ENCODE measurements at places on chromosomes 7 and 10.
A peak's percentile ranks its signal among the peaks of the same experiment; 100 is the strongest.

DNA sequence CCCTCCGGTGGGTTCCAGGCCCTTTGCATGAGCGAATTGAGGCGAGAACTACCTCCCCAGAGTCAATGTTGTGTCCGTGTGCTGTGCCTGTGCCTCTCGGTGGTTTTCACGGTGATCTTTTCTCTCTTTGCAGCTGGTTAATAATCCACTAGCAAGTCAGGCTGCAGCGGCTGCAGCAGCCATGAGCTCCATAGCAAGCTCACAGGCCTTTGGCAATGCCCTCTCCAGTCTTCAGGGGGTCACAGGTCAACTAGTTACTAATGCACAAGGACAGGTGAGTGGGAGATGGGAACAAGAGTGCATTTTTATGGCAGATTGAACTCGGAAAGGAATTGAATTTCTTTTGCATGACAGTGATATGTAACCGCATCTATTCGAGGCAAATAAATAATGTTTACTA lies 159.7 kb upstream of the YAE1 start:
- DNase-seq, result no peak

- no peak for DNase-seq
These were observed 3.2 kb downstream of the OPN4 start for GRCh38 chr10:86657396-86658011.

GRCh38 chr10:75345738-75346137 lies 55.8 kb downstream of the ZNF503 start:
- DNase-seq, result no peak

DNA sequence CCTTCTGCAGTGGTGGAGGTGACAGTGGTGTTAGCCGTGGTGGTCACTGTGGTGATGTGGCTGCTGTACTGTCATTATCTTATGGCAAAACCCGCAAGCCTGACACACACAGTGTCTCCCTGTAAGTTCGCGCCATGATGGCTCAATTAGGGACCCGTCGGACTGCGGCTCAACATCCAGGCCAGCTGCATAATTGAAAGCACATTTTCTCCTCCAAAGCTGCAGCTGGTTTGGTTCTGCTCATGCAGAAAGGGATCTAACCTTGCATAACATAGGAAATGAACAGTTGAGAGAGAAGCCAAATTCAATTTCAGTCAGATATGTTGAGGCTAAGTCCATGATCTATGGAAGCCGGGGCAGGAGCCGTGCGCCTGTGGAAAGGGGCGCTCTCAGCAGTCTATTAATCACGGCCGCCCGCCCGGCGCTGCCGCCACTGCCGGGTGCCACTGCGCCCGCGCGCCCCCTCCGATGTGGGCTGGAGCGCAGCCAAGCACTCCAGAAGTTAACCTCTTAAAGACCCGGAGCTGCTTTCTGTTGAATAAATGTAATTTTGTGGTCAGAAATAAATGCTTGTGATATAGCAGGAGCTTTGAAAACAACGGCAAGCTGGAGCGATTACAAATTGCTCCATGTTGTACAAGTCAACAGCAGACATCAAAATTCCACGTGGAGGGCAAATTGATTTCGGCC lies 227.7 kb downstream of the CUX1 start:
- DNase-seq, result peak; percentile 93

GRCh38 chr7:27125986-27126394 lies 4.6 kb downstream of the HOXA4 start:
- no peak for DNase-seq

- no peak for DNase-seq
These were observed 197.4 kb downstream of the KBTBD2 start for GRCh38 chr7:32694182-32694581.

DNA sequence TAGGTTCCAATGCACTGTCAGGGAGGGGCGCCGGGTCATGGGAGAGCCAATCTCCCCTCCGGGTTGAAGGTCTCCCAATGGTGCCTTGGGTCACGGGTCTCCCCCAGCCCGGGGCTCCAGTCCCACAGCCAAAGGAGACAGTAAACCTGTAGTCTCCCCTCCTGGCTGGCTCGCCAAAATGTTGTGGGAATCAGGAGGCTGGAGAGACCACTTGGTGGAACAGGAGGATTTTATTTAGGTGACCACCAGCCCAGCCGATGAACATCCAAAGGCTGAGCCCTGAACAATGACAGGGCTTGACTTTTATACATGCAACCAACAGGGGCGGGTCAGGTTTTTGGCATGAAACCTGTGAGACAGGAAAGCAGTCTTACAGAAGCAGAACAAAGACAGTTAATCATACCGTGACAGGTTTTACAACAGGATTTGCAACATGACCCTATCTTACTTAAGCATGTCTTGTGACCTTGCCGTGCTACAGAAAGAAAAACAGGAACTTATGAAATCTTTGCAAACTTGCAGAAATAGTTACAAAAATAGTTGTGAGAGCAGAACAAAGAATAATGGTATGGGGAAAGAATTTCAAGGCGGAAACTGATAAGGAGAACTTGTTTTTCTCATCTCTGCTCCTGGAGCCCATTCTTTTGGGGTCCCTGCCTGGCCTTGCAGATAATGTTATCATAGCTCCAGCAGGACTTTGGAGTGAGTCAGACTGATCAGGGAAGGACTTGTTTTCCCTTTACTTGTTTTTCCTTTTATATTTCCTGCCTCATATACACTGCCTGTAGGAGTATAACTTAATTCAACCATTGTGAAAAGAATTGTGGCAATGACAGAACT lies 7.1 kb downstream of the ERV3-1 start:
- DNase-seq, result peak; percentile 53

DNA sequence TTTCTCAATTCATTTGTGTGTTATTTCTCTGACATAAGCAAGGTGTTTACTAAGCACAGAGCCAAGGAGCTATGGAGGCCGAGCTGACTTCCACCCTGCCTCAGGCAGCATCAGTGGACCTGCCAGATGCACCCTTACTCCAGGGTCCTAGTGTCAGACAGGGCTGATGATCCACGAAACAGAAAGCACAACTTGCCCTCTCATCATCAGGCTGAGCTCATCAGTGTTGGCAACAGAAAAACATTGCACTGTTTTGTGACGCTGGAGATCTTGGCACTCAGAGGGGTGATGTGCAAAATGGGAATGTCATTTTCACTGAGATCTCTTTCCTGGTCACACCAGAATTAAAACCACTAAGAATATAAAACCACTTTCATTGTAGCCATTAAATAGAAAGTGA lies 201.8 kb downstream of the GLI3 start:
- no peak for DNase-seq

- DNase-seq, result no peak
These were observed 45.3 kb downstream of the BZW2 start for GRCh38 chr7:16691241-16691640.

DNA sequence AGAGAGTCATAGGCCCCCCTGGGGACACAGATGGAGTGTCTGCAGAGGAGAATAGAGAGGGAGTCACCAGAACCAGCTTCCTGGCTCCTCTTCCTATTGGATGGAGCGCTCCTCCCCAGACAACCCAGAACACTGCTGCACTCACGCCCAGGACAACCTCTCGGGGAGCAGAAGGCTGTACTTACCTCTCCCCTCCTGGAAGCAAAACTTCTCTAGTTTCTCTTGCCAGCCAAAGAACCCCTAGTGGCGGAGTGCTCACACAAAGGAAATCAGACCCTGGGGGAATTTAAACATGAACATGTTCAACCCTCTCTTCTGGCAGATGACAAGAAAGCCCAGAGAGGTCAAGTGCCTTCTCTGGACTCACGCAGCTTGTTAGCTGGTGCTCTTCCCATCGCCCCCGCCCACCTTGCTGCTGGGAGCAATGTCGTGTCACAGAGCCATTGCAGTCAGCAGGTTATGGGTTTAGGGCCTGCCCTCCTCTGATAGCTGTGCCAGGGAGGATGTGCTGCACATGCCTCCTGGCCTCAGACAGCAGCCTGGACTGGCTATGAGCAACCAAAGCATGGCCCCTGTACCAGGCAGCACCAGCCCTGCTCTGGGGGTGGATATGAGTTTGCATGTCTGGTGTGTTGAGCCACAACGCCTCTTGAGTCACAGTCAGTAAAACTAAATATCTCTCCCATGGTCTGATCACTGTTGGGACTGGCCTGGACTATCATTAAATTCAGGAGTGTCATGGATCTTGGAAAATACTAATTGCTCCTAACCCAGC lies 84.4 kb downstream of the SLIT1 start:
- no peak for DNase-seq

DNA sequence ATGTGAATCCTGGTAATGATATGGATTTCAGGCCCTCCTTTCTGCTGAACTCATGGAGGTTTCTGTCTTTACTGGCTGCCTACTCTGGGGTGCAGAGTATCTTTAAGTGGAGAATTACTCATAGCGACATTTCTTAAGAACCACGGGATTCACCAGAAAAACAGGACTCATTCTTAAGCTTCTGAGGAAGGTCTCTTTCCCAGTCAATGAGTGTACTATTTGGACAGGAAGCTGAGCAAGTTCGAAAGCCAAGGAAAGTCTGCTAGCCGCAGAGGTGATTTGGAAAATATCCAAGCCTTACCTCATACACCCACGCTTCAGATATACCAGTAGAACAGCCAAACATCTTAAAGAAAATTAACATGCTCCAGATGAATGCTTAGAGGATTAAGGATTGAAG lies 377.6 kb upstream of the MYO3A start:
- peak; percentile 25 for DNase-seq

DNA sequence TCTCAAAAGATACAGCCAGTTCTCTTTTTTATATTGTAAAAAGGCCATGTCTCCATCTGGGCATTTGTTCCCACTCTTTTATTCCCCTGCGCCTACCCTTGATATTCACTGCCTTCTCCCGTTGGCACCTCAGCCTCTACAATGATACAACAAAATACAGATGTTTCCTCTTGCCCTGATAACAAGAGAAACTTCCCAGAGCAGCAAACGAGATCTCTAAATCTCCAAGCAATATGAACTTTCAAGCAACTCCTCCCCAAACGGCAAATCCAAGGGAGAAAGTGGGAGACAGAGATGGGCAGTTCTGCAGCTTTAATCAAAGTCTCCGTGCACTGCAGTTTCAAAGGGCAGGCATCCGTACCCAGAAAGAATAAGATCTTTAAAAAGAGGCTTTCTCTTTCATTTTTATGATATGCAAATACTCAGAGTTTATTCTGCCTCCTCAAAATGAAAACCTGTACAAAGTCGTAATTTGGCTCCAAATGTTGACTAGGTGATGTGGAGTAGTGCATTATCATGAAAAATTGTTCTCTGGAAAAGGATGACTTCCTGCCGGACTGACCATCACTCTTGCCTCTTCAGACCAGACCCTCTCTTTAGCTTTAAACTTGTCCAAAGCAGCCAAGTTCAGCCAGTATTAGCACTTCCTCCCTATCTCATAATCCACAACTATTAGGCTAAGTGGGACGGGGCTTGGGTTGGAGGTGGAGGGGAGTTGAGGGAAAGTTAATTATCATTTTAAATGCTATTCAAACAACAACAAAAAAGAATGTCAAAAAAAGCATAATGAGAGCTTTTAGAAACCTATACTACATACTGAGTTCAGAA lies 682 bp downstream of the HGF start:
- no peak for DNase-seq

GRCh38 chr10:34104829-34105572 lies 710.1 kb downstream of the PARD3 start:
- DNase-seq, result no peak

- DNase-seq, result no peak
These were observed 97.0 kb downstream of the MICALL2 start for GRCh38 chr7:1362301-1362700.

DNA sequence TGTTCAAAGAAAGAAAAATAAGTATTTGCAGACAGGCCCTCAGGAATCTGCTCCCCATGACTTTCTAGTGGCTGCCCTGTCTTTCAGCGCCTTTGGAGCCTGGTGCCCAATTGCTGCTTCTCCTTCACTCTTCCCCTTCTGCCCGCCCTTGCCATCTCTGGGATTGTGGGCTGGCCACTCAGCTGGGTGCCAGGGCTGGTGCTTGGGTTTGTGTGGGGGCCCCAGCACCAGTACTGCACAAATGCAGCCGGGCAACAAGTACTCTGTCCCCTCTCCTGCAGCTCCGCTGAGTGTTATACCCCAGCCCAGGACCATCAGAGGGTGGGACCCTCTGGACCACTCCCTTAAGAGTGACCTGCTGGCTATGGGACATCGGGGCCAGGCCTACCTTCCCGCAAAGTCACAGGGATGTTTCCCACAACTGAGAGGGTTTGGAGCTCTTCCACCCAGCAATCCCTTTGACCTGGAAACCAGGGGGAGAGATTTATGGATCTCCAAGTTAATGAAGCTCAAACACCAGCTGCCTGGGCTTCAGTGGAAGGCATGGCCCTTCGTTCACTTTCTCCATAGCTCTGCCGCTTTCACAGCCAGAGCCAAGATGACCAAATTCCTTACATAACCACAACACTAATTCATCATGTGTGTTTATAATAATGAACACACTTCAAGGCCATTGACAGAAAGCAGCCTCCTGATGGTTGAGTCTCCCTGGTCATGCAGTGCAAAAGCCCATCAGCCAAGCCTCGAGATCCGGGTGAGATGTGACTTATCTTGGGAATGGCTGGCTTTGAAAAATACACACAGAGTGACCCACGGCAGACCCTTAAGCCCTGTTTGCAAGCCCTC lies 313.9 kb upstream of the ZNF32 start:
- DNase-seq, result no peak

DNA sequence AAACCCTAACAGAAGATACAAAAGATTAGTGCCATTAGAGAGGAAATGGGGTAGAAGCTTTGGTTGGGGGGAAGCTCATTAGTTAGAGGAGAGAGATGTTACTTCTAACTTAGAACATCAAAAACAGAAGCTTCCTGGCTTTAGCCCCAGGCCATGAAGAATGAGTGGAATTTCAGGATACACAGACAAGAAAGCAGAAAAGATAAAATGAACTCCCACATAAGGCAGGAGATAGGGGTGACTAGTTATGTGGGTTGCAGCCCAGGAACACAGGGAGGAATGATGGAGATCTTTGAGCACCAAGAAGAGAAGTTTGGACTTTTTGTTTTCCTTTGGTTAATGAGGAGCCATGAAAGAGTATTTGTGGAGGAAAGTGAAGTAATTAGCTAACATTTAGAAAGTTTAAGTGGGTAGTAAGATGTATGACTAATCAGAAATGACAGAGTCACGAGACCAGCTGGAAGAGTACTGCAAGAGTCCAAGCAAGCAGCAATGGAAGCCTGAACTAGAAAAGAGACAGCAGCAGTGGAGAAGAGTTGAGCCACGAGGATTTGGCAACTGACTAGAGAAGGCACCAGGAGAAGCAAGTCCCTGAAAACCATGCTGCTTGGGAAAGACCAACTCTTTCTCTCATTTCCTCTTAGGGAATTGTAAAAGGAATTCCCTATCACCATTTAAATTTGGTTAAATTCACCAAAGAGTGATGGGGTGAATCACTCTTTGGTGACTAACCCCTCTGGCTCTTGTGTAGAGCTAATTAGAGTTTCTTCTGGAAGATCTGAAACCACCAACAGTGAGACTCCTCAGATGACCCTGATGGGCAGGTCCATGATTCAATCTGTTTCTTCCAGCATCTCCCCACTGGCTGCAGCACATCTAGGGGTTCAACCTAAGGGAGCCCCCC lies 131.9 kb downstream of the KCNMA1 start:
- peak; percentile 15 for DNase-seq

Measured in A673 (cell line).